NCI-H748 treated with DMSO at 0.1 percent for 48 hours (cell line): ENCODE measurements at places on chromosomes 4 and X.
A peak's percentile ranks its signal among the peaks of the same experiment; 100 is the strongest.

DNA sequence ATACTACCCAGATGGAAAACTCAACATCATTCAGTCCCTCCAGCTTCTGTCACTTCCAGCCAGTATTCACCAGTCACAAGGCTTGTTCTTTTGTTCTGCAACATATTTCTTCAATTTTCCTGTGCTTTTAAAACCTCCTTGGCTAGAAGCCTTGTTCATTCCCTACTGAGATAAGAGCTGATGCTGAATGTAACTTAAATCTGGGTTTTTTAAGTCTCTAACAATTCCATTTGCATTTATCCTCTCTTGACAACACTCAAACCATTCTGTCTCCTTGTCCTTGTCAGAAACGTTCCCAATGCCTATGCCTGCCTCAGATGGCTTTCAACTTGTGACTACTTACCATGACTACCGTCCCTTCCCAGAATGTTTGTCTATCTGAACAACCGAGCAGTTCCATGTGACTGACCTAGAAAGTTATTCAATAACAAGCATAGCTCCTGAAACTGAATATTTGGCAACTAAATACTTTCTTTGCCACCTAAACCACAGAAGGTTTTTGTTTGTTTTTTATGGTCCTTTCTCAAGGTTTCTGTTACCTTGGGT lies 682.9 kb upstream of the GALNTL6 start:
- no peak for DNase-seq

DNA sequence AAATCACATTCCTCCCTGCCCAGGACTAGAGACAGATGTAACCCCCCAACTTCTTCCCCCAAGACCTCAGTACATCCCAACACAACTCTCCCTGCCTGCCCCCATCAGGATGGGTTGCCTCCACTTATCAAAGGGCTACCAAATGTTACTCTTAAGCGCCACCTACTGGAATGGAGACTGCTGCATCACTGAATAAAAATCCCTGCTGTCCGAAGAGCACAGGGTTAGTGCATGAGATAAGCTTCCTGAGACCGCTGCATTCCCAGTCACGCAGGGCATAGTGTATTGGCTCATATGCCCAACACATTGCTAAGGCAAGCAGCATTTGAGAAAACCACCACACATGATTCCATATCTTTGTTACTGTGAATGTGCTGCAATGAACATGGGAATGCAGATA lies 544.5 kb downstream of the PPP4R3C start:
- no peak for DNase-seq

- no peak for DNase-seq
These were observed 2.7 kb upstream of the SORCS2 start for GRCh38 chr4:7189475-7190277.

DNA sequence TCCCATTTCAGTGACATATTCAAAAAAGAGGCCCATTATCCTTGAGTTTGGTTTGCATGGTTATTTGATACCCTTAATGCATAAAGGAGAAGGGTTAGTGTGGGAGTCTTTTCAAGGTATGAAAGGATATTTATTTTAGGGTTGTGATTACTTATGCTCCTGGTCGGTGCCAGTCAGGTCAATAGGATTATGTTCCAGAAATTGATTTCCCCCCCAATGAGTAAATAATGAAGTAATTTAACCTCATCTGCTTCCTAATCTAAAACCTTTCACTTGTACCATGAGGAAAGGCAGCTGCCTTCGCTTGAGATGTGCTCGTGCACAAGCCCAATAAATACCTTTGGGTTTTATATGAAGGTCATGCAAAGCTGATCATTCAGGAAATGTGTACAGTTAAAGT lies 55.0 kb upstream of the NR0B1 start:
- peak; percentile 86 for DNase-seq

GRCh38 chr4:26001413-26001812 lies 87.4 kb downstream of the SMIM20 start:
- no peak for DNase-seq

DNA sequence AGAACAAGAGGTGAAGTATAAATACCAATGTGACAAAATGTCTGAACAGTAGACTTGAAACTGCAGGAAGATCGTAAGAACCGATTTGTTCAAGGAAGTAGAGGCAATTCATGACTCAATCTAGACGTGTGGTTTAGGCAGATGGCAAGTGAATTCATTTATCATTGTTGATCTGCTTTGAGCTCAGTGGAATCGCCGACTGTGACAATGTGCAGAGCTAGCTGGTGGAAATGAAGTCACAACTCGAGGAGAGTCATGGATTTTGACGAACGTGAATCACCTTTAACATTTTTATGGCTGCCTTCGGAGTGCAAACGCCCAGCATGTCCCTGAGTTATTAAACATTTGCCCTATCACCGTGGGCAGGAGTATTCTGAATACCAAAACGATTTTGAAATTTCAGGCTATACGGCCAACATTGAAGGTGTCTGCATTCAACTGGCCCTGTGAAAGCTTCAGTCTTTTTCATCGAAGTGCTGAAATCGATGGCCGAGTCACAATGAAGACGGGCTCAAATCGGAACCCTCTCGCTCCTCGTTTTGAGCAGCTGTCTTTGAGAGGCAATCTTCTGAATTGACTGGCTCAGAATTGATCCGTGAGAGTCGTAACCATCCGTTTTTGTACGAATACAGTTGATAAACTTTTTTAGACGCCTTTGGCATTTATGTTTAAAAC lies 689 bp upstream of the OGT start:
- DNase-seq: no peak

- DNase-seq: no peak
These were observed 196.0 kb upstream of the PSAPL1 start for GRCh38 chr4:7630568-7631287.

DNA sequence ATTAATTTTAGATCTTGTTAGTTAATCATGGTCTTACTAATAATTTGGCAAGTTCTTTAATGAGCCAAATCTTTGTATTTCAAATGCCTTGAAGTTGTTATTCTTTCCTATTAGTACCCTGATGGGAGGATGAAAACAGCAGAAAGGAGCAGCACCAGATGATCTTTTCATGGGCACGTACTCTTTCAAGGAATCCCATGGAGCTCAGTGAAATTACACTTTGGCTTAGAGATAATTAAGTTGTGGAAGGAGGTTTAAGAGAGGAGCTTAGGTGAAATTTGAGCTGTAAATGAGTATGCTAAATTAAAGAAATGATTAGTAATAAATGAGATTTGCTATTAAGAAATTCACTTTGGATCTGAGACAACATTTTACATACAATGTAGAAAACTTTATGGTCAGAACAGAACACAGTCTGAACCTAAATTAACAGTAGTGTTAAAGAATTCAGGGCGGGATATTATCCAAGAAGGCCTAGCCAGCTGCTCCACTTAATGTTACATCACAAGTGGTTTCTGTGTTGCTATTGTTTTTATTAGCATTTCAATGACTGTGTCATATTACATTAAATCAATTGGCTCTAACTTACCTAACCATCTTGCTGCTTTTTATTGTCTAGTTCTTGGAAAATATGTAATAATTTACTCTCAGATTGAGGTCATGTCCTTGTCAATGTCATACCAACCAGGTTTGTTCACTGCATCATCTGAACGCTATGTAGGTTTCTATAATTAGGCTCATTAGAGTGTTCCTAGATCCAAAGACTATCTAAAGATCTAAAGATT lies 3.9 kb downstream of the MTHFD2L start:
- DNase-seq: no peak

- no peak for DNase-seq
These were observed 77.7 kb downstream of the OPHN1 start for GRCh38 chrX:68355629-68355920.

DNA sequence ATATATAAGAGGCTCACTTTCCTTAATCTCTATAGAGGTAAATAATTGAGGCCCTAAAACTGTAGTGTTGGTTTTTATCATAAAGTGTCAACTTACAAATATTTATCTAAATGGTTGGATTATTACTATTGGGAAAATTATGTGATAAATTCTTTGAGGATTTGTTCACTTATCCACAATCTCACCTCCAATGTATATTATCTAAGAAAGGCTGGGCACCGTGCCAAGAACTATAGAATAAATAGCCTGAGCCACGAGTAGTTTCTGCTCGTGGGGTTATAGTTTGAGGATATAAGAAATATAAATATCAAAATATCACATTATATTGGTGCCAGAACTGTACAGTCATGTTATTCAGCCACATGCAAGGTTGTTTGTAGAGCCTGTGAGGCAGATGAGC lies 177.9 kb downstream of the VEGFC start:
- peak; percentile 26 for DNase-seq

DNA sequence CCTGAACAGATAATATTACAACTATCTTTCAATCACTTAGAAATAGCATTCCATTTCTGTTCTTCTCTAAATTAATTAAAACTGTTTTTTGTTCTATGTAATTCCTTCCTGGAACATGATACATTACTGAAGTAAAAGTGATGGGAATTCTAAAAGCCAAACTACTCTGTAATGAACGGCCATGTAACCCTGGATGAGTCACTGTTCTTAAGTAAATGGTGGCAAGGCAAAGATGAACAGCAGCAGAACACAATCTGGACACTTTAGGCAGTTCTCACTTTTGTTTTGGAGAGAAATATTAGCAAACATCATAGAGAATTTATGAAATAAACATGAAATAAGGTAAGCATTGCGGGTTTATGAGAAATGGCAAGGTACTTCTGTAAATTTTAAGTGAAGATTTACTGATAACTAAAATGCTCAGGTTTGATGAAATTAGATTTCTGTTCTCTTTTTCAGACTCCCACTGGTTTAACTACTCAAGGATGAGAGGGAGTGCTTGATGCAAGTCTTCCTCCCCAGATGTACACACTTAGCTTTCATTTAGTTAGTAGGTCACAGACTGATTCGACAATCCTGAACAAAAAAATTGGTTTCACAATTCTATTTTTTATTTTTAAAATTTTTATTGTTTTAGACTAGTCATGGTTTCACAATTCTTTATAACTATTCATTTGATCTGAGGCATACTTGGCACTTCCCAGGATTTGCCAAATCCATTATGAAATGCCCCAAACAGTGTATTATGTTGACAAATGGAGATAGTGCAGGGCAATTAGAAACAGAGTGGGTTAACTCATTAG lies 964 bp upstream of the GPR82 start:
- DNase-seq: no peak

GRCh38 chrX:19100586-19100985 lies 21.7 kb downstream of the ADGRG2 start:
- no peak for DNase-seq

GRCh38 chr4:8010618-8011017 lies 71.0 kb upstream of the AFAP1 start:
- DNase-seq: peak; percentile 87

DNA sequence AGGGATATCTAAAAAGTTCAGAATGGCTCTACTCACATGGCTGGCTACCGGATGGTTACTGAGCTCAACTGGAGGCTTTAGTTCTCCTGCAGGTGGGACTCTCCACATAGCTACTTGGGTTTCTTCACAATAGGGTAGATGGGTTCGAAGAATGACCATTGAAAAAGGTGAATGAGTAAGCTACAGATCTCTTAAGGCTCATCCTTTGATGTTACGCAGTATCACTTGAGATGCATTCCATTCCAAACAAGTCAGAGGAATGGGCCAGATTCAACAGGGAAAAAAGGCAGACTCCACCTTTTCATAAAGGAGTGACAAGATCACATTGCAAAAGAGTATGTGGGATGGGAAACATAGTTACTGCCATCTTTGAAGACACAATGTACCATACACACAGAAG lies 52.6 kb downstream of the DDX53 start:
- no peak for DNase-seq

- no peak for DNase-seq
These were observed 263.3 kb downstream of the NLGN4X start for GRCh38 chrX:5965406-5965805.

DNA sequence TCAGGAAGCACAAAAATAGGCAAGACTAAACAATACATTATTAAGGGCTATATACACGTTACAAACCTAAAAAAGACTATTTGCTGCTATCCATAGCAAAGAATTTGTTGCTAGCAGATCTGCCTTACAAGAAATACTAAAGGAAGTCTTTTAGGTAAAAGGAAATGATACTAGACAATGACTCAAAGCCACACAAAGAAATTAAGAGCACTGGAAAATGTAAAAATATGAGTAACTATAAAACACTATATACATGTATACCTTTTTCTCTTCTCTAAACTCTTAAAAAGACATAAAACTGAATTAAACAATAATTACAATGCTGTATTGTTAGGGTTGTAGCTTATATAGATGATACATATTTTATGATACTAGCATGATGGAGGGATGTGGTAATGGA lies 25.7 kb downstream of the SLC9A7 start:
- DNase-seq: no peak

DNA sequence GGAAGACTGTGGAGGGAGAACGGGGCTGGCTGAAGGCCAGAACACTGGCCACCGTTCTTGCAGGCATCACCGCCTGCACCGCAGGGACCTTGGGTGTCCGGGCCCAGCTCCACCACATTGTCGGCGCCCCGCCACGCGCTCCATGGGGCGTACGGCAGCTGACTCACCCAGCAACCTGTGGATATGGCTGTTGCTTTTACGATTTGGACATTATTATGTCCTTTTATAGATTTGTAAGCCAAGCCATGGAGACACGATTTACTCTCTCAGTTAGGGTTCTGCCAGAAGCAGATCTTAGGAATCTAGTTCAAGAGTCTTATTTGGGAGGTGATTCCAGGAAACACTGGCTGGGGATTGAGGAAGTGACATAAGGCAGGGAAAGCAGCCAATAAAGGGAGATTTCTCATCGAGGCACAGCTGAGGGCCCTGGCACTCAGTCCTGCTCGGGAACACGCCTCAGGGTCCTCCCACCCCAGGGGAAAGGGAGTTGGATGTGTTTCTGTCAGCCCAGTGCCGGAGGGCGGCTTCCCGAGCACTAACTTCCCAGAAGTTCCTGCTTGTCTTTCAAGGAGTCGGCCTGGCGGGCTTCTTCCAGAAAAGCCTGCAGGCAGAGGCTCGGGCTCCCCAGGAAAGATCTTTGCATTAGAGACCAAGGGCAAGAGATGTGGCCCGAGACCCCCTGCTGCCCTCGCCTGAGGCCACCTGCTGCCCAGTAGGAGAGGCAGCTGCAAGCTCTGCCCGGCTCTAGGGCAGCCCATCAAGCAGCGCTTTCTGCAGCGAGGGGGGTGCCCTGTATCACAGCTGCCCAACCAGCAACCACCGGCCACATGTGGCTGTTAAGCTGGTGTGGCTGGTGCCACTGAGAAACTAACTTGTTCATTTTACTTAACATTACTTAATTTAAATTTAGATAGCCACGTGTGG lies 52.9 kb downstream of the CRMP1 start:
- DNase-seq: no peak

- peak; percentile 36 for DNase-seq
These were observed 5.0 kb upstream of the SDAD1 start for GRCh38 chr4:75995727-75996126.

GRCh38 chrX:104488811-104489210 lies 77.2 kb upstream of the IL1RAPL2 start:
- DNase-seq: no peak

DNA sequence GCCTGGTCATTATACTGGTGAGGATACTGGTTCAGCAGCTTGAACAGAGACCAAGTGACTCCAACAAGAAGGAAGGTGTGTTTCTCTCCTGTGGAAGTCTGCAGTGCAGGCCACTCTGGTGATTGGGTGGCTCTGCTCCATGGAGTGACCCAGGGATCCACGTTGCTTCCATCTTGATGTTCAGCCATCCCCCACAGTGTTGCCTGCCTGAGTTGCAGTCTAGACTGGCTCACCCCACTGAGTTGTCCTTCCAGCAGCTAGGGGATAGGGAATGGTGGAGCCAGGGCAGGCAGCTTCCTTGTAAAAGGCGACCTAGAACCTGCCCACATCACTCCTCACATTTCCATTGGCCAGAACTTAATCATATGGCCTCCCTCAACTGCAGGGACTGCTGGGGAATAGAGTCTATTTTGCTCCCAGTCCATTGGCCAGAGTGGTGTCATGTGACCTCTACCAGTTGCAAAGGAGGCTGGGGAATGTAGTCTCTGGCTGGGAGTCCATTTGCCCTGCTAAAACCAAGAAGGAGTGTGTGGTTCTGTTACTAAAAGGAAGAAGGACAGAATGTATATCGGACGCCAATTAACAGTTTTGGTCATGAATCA lies 8.0 kb downstream of the MAN2B2 start:
- no peak for DNase-seq
